Stimulated activated CD4-positive, alpha-beta T cell treated with anti-CD3 and anti-CD28 coated beads, Interleukin-12 subunit alpha, Interleukin-12 subunit beta, amount 100 ng/mL, for 24 hours (primary cell): ENCODE measurements at places on chromosomes 2 and 18.

DNA sequence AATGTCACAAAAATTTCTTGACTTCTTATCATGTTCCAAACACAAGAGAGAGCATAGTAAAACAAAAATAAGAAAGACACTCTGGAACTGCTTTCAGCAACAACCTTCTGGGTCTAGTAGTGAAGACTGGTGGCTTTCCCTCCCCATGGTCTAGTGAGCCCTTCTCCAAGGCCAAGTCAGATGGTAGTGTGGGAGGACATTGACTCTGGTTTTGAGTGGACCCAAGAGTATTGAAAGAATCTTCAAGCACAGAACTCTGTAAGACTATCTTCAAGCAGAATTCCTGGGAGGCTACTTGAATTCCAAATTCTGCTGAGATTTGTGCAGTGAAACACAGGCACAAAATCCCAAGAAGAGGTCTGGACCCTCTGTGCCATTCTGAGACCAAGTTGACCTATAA is 21.1 kb downstream of the ANTXR1 start:
- DNase-seq = no peak

DNA sequence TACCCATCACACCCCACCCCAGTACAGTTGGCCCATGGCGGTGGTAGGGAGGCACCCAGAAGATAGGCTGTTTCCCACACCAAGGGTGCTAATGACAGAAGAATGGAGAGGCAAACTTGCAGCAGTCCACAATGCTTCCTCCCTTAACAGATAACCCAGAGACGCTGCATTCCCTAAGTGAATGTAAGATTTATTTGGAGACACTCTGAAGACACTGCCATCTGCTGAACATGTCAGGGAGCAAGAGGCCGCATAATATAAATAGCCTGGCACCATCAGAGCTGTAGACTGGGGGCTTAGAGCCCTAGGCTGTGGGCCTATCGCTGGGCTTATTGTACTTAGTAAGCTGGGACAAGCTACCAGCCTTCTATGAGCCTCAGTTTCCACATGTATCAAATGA is 2.2 kb upstream of the IWS1 start:
- DNase-seq = no peak

DNA sequence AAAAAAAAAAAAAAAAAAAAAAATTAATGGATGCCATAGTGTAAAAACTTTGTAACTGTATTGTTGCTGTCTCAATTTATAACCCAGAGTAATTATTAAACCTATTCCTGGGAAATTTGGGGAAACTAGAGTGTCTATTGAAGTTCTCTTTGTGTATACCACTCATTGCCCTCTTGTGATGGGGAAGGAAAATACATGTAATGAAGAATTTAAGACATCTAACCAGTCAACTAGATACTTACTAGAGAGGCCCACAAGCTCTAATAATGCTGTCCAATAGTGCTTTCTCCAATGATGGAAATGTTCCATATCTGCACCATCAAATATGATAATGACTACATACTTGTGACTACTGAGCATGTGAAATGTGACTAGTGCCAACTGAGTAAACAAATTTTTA is 168.5 kb upstream of the SLC39A10 start:
- DNase-seq = no peak

- no peak for DNase-seq
Observed at GRCh38 chr2:196130039-196130825, 41.1 kb downstream of the STK17B start.

DNA sequence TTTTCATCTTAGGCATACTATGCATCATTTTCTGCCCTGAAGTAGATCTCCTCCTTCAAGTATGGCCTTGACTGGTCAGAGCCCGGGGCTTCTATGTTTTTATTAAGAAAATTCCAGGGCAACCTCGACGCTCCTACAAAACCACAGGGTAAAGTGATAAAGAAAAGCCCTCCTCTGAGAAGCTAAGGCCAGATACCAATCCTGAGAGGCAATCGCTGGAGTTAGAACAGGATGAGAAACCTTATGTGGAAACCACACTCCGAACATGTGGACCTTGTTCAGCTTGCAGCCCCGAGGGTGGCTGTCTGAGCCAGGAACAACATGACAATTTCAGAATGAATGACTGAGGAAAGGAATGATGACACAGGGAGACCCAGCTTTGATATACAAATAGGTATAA is 35.6 kb downstream of the RMC1 start:
- DNase-seq = no peak

DNA sequence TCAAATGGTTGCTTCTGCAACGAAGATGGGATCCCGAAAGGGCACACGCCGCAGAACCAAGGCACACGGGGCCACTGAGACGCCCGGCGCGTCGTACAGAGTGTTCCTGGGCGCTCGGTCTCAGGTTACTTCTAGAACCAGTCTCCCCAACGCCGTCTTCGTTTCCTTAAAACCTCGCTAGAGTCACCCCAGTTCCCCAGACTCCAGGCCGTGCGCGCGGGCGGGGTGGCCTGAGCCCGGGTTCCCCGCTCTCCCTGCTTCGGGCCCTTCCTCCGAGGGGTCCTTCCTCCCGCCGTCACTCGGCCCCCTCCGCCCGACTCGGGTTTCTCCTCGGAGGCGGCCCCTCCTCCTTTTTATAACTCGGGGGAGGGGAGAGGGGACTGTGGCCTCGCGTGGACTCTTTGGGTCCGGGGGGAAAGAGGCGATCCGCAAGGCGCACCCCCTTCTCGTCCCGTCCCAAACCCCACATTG is 774 bp upstream of the FZD7 start:
- no peak for DNase-seq

DNA sequence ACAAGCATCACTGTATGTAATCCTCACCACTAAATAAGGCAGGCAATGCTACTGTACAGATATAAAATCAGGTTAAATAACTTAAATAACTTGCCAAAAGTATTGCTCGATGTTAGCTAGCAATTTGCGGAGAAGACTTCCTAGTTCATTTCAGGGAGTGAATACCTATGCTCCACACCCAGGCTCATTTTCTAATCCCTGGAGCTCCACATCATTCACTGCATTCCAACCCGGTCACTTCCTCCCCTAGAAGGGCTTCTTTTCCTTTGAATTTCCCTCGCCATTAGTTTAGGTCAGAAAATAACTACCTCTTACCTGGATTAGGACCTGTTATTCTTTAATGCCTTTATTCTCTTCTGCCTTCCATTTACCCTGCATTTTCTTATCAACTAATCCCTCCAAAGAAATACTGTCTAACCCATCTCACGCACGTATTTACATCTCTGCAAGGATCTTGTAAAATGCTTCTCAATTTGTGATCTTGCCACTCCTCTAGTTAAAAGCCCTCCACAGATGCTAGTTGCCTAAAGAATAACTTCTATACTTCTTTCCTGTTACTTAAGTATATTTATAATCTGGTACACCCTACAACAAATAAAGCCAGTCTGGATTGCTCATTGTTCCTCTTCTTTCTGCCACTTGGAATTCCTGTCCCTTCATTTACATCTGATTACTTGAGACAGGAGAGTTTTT is 599.8 kb downstream of the NRXN1 start:
- DNase-seq = no peak

DNA sequence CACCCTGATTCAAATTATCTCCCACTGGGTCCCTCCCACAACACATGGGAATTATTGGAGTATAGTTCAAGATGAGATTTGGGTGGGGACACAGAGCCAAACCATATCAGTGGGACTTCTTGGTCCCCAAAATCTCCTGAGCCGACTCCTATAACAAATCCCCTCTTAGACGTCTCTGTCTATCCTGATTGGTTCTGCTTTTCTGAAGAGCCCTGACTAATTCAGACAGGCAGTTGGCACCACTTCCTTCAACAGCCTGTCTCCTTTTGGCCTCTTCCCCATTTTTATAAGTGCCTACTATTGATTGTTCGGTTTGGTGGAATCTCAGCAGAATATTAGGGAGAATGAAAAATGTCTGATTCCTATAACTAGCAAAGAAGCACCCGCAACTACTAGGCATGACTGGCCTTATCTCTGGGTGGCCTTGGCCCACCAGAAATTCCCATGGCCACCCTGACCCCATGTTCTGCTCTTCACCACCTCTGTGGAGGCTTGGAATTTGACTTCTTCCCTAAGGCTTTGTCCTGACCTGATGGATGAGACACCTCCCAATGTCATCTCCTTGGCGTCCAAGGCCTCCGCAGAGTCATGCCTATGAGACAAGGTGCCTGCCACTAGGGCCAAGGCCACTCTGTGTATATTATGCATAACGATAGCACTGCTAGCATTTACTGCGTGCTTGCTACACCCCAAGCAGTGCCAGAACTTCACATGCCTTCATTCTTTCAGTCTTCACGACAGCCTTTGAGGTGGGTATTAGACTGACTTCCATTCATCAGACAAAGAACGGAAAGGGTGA is 218.9 kb upstream of the COPS8 start:
- DNase-seq = no peak

DNA sequence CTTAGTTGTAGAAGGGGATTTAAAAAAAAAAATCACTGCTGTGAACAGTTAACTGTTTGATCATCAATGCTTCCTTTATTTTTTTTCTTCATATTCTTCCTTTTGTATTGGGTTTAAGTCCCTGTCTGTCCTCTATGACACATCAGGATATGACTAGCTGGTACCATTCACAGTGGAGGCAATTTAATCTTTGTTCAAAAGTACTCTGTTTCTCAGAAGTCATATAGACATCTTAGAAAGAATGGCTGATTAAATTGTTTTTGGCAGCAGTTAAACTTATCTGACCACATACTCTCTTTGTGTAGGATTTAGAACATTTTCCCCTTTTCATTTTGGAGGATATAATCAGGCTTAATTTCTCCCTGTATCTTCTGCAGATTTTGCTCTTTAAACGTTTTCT is 807.8 kb upstream of the CDH2 start:
- DNase-seq = no peak

DNA sequence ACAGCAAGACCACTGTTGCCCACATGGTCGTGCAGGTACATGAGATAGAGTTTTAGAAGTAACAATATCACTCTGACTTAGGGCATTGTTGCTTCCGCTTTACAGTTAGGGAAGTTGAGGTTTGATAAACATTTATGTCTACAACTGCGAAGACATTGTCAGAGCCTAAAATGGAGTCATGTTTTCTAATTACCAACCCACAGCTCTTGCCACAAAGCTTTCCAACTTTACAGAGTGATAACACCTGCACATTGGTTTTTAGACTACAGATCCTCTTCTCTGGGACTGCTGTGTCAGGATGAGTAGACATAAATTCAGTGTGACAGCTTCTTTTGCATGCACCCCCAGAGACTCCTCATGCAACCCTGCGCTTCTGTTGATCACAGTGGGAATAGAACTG is 119.0 kb downstream of the FEZ2 start:
- DNase-seq = no peak

DNA sequence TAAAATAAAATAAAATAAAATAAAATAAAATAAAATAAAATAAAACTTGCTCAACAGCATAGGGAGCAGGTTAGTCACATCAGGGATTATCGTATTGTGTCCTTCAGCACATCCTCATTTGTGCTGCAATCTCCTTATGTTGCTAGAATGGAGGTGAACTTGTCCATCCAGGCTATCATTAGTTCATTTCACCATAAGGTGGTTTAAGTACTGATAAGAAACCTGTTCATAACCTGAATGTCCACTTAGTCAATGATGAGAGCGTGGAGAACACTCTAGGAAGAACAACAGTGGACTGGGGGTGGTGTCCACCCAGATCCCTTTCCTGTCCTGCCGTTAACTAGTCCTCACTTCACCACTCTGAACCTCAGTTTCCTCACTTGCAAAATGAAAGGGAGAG is 21.9 kb downstream of the DHRS9 start:
- DNase-seq = no peak

GRCh38 chr2:187574969-187575750 is 20.9 kb upstream of the TFPI start:
- no peak for DNase-seq

- no peak for DNase-seq
Observed at GRCh38 chr2:115400940-115401339, 958.5 kb downstream of the DPP10 start.

- no peak for DNase-seq
Observed at GRCh38 chr2:118169359-118170005, 81.2 kb downstream of the INSIG2 start.

DNA sequence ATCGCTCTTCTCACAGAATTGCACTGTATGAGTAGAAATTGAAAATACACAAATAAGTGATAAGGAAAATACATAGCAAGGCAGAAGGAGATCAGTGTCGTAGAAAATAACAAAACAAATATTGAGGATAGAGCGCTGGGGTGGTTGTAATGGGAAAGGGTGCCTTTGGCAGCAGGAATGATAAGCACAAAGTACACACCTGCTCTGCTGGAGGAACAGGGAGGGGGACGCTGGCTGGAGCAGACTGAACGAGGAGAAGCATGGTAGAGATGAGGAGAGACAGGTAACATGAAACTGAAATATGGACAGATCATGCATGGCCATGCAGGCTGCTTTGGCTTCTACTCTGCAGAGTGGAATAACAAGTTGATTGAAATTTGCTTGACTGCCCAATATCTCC is 181.2 kb upstream of the FSHR start:
- no peak for DNase-seq

DNA sequence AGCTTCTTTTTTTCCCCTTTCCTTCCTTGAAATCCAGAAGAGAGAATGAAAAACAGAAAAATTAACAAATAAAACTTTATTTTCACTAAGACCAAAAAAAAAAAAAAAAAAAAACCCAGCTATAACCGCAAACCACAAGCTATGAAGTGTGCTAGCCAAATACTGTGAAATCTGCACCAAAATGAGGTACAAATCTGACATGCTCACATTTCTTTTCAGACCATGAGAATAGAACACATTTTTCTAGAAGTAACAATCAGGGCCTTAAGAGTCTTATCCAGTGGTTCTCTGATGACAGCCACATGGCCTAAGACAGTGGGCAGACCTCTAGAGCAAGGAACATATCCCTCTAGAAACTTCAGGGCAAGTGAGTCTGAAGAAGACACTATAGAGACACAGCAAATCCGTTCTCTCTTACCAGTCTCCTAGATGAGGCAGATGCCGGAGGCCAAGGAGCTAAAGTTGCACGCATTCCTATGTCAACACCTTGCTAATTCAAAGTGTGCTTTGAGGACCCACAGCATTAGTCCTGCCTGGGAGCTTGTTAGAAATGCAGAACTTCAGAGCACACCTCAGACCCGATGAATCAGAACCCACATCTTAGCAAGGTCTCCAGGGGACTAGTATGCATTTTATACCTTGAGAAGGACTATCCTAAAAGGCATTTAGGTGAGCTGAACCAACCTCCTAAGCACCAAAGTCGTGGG is 317.1 kb downstream of the MYCN start:
- no peak for DNase-seq

- DNase-seq = no peak
Observed at GRCh38 chr2:178284613-178285286, 90.4 kb downstream of the OSBPL6 start.

GRCh38 chr18:48902023-48902855 is 48.5 kb downstream of the SMAD7 start:
- no peak for DNase-seq

DNA sequence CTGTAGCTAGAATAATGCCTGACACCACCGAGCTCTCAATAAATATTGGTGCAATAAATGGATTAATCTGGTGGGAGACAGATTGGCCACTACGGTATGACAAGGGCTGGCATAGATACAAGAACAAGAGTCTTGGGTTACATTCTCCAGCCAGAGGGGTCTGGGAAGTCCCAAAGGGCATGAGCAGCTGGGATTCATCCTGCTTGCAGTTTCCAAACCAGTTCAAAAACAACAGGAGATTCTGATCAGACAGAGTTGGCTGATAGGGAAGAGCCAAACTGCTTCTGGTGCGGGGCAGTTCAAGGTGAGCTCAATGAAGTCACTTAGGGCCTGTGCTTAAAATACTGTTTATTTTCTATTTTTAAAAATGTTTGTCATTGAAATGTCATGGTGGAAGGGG is 266.9 kb downstream of the TNS1 start:
- DNase-seq = no peak
